ENCODE measurements at places on chromosomes 13 and 19.
A peak's percentile ranks its signal among the peaks of the same experiment; 100 is the strongest.

DNA sequence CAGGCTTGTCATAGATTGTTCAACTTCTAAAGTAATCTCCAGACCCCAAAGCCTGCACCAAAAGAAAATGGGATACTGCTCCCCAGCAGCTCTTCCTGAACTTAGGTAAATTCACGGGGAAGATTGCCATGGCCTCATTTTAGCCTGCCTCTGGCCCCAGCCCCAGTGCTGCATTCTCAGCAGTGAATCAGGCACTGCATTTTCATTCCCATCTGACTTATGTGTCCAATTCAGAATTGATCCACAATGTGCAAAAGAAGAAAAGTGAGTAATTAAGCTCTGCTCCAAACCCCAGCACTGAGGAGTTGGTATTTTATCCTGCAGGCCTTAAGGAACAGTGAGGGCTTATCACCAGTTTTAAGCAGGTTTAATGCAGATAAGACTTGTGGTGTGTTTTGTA is 176.4 kb downstream of the KCTD12 start:
- no peaks in the 10 kb centered on the region for H3K36me3 ChIP-seq
- H3K27ac ChIP-seq = no peak overlapping the region
- H3K4me3 ChIP-seq = no peak overlapping the region
- peaks cover 17% of the 10 kb centered on the region for H3K4me1 ChIP-seq
- no peak for DNase-seq

- no peak overlapping the region for H3K27ac ChIP-seq
- H3K4me1 ChIP-seq = no peaks in the 10 kb centered on the region
- no peak for DNase-seq
- no peaks in the 10 kb centered on the region for H3K27me3 ChIP-seq
- no peak overlapping the region for H3K4me3 ChIP-seq
Measured at GRCh38 chr13:82647540-82647939, 1234.7 kb downstream of the SLITRK1 start.

DNA sequence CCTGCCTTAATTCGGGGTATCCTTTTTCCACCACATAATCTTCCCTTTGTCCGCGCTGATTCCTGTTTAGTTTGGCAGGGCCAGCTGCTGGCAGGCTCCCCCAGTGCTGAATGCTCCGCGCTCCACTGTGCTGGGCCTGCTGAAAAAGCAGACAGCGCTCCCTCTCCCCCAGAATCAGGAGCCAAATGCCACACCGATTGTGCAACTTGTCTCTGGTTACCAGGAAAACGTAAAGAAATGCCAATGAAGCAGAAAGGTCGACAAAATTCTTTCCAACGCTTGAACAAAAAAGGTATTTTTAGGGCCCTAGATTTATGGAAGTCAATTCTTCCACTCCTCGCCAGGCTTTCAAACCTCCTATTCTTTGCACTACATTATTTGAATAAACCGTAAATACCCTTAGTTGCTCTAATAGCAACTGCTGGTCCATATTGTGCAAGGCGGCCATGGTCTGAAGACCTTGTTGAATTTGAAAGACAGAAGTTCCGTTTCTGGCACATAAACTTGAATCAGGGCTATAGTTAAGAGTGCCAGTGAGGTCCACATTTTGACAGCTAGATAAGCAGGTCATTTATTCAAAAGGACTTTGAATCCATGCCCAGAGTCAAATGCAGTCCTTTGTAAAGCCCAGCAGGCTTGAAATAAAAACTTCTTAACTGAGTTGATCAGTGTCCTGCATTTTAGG is 206.7 kb upstream of the RFC3 start:
- H3K4me1 ChIP-seq = peaks cover 18% of the 10 kb centered on the region
- H3K36me3 ChIP-seq = no peaks in the 10 kb centered on the region
- peak overlapping the region; percentile 8 for H3K27ac ChIP-seq
- H3K4me3 ChIP-seq = no peak overlapping the region

- H3K27me3 ChIP-seq = no peaks in the 10 kb centered on the region
- DNase-seq = no peak
- H3K4me1 ChIP-seq = peaks cover 9% of the 10 kb centered on the region
- no peak overlapping the region for H3K4me3 ChIP-seq
- no peak overlapping the region for H3K27ac ChIP-seq
- no peaks in the 10 kb centered on the region for H3K36me3 ChIP-seq
Measured at GRCh38 chr19:11356676-11357550, 1.7 kb downstream of the PLPPR2 start.

DNA sequence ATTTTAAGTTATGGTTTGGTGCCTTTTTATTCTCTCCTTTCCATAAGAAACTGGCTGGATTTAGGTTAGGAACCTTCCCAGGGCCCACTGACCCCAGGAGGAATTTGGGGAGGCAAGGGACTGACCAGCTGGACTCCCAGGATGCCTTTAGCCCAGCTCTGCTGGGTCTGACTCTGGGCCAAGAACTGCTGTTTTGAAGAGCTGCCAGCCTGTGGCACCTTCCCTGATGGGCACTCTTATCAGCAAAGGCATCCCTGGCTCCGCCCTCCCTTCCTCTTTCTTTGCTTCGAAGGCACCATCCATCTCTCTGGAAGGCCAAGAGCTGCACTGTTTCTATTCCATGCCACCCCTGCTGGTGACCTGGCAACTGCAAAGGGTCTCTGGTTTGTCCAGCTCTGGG is 174.7 kb downstream of the POU4F1 start:
- no peaks in the 10 kb centered on the region for H3K4me1 ChIP-seq
- no peak overlapping the region for H3K4me3 ChIP-seq
- no peaks in the 10 kb centered on the region for H3K36me3 ChIP-seq
- no peak overlapping the region for H3K27ac ChIP-seq
- H3K27me3 ChIP-seq = no peaks in the 10 kb centered on the region
- no peak for DNase-seq

- no peaks in the 10 kb centered on the region for H3K36me3 ChIP-seq
- DNase-seq = no peak
- H3K27me3 ChIP-seq = no peaks in the 10 kb centered on the region
- no peaks in the 10 kb centered on the region for H3K4me1 ChIP-seq
Measured at GRCh38 chr13:83085186-83085900, 796.9 kb downstream of the SLITRK1 start.

DNA sequence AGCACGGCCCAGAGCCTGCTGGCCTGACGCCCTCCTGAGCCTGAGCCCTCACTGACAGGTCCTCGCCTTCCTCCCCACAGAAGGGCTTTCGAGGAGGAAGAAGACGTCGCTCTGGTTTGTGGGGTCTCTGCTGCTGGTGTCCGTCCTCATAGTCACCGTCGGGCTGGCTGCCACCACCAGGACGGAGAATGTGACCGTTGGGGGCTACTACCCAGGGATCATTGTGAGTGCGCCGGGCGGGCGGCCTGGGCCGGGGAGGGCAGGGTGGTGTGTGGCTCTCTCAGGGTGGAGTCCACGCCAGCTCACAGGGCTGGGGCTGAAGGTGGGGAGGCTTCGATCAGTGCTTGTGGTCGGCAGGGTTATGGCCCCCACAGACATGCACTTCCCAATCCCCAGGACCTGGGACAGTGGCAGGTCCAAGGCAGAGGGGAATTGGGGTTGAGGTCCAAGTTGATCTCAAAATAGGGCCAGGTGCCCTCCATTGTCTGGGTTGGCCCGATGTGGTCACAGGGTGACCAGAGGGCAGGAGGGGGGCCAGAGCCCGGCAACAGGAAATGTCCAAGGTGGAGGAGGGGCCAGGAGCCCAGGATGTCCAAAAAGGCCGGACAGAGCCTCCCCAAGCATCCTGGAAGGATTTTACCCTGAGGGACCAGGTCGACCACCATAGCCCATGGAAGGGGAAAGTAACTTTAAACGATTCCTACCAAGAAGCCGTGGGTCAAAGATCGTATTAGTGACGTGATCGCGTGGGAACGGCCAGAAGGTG is 7.2 kb downstream of the TMEM255B start:
- no peaks in the 10 kb centered on the region for H3K27me3 ChIP-seq
- no peak overlapping the region for H3K27ac ChIP-seq
- H3K36me3 ChIP-seq = no peaks in the 10 kb centered on the region
- no peaks in the 10 kb centered on the region for H3K4me1 ChIP-seq

- DNase-seq = no peak
- peak overlapping the region; percentile 20 for H3K4me3 ChIP-seq
- H3K4me1 ChIP-seq = peaks cover 29% of the 10 kb centered on the region
- H3K36me3 ChIP-seq = no peaks in the 10 kb centered on the region
- peak overlapping the region; percentile 69 for H3K27ac ChIP-seq
Measured at GRCh38 chr19:56917998-56918397, 77.5 kb upstream of the PEG3 start.

DNA sequence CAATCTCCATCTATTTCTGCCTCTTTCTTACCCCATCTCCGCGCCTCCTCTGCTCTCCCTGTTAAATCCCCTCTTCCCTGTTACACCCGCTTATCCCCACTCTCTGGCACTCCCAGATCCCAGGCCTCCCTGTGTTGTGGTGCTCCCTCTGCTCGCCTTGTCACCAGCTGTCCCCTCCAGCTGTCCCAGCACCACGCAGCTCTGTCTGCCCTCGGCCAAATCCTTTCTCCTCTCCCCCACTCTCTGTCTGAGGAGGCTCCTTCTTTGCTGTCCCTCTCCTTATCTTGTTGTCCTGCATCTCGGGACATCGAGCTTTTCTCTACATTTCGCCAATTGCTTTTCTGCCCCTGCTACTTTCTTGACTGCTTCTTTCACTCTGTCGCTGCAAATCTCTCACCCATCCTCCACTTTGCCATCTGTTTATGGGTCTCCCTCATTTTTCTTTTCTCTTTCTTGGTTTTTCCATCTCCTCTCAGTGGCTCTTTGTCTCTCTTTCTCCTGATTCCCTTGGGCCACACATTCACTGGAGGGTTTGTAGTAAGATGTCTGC is 941 bp downstream of the ZNF160 start:
- peak overlapping the region; percentile 74 for H3K4me3 ChIP-seq
- no peaks in the 10 kb centered on the region for H3K27me3 ChIP-seq
- DNase-seq = no peak
- H3K36me3 ChIP-seq = peaks cover 3% of the 10 kb centered on the region
- H3K27ac ChIP-seq = peak overlapping the region; percentile 98
- peaks cover 40% of the 10 kb centered on the region for H3K4me1 ChIP-seq

DNA sequence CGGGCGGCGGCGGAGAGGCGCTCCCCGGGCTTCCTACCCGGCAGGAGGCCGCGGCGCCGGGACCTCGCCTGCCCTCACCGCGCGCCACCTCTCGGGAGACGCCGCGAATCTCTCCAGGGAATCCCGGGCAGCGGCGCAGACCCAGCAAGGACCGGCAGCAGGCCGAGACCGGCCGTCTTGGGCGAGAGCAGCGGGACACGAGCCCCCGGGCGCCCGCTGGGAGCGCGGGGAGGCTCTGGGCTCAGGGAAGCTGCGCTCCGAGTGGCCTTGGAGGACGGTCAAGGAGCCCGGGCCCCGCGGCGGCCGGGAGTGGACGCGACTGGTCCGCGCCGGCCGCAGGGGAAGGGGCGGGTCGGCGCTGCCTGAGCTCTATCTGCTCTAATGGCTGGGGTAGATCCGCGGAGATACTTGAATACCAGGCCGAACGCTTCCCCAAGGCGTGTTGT is 14.7 kb downstream of the CDX2 start:
- H3K4me1 ChIP-seq = no peaks in the 10 kb centered on the region
- peak overlapping the region; percentile 62 for H3K4me3 ChIP-seq
- H3K27ac ChIP-seq = no peak overlapping the region
- peak; percentile 29 for DNase-seq
- H3K36me3 ChIP-seq = no peaks in the 10 kb centered on the region

- H3K4me1 ChIP-seq = no peaks in the 10 kb centered on the region
- H3K27ac ChIP-seq = no peak overlapping the region
- H3K4me3 ChIP-seq = no peak overlapping the region
- no peaks in the 10 kb centered on the region for H3K27me3 ChIP-seq
- H3K36me3 ChIP-seq = no peaks in the 10 kb centered on the region
- no peak for DNase-seq
Measured at GRCh38 chr13:102333320-102334198, 68.3 kb downstream of the FGF14 start.

All from adrenal gland (tissue), 19 donors.